ENCODE measurements at places on chromosomes 4 and X. TPM values are rescaled to one million over a fixed set of nuclear protein-coding genes. Genes with fewer than 3 reads are reported as not detected.

DNA sequence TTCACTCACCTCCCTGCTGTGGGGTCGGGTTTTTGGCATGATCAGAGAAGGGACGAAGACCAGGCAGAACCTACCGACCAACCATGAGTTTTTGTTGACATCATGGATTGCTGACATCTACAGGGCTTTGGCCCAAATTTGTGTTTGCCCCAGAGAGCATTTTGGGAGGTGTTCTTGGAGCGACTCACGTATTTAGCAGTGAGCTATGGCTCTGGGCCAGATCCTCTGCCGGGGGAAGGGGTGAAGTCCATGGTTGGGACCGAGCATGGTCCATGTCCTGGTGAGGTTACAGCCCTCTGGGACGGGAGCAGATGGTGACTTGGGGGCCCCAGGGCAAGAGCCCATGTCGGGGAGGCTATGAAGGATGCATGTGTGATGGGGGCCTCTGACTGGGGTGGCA lies 17.4 kb downstream of the SORCS2 start:
- no peak for DNase-seq

FGB gene
- total RNA-seq, result not detected

DNA sequence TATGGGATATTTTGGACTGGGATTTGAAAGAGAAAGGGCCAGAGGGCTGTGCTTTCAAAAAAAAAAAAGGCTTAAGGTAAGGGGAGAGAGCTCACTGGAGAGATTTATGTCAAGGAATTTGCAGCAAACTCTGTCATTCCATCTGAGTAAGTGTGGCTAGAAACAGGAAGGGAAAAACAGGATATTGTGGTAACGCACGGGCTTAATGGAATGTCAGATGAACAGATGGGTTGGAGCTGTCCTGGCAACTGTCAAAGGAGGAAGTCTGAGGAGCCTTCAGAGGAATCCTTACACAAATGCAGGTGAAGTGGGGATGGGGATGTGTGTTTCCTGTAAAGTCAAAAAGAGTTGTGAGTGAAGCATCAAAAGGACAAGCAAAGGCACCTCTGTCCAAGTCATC lies 15.1 kb upstream of the NKX3-2 start:
- no peak for DNase-seq

DNA sequence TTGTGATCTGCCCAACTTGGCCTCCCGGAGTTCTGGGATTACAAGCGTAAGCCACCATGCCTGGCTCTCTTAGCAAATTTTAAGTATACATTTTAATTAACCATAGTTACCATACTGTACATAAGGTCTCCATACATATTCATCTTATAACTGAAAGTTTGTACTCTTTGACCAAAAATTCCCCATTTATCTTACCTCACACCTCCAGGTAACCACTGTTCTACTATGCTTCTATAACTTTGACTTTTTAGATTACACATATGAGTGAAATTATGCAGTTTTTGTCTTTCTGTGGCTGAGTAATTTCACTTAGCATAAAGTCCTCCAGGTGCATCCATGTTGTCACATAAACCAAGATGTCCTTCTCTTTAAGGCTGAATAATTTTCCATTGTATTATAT lies 17.4 kb downstream of the C4orf51 start:
- no peak for DNase-seq

All from endothelial cell of umbilical vein (primary cell).